ENCODE measurements at places on chromosomes 4 and X.

- no peak for DNase-seq
Observed at GRCh38 chrX:19156186-19156585, 33.9 kb upstream of the ADGRG2 start.

GRCh38 chr4:83250687-83251446, 33.7 kb downstream of the COQ2 start:
- DNase-seq, result no peak

- no peak for DNase-seq
Observed at GRCh38 chrX:23756165-23756564, 13.1 kb upstream of the ACOT9 start.

GRCh38 chr4:156594624-156595023, 377.0 kb downstream of the PDGFC start:
- peak; percentile 6 for DNase-seq
